HepG2 (cell line): ENCODE measurements at places on chromosomes 16 and 17. TPM values are rescaled to one million over a fixed set of nuclear protein-coding genes. Genes with fewer than 3 reads are reported as not detected.

The ABCA9 gene
- 0.04 TPM in 1 of 2 replicates, not detected in the other for total RNA-seq

The TMEM114 gene
- not detected in 2 replicates for total RNA-seq

The PRR35 gene
- 0.07 TPM in 1 of 2 replicates, not detected in the other for total RNA-seq

The BCKDK gene
- 24.9 and 25.2 TPM in 2 replicates for total RNA-seq

The CYLD gene
- 11.4 and 16.0 TPM in 2 replicates for total RNA-seq

The KIF19 gene
- total RNA-seq = not detected in 2 replicates

The SOST gene
- not detected in 2 replicates for total RNA-seq
